ENCODE measurements at places on chromosomes 16 and 17.
A peak's percentile ranks its signal among the peaks of the same experiment; 100 is the strongest.

DNA sequence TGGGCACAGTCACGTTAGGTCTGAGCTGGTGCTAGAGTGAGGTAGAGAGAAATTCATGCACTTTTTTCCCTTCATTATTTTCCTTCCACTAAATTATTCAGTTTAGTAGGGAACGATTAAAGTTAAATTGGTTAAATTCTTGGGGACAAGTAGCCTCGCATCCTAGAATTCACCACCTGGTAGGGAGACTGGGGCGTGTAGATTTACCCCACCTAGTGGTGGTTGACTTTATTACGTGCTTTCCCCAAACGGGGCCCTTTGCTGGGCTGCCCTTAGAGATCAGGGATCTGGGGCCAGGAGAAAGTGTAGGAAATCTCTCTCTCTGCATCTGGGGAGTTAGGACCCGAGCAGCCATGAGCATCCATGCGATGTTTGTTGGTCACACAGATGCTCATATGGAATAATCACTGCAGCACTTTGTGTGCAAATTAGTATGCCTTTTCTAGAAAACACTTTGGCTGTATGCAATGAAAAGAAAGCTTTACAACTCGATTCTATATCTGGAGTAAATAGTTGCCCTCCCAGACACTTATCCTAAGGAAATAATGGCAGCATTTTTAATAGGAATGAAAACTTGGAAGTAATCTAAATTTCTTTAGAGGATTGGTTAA lies 107.0 kb downstream of the PLCG2 start:
- peak; percentile 11 for DNase-seq

DNA sequence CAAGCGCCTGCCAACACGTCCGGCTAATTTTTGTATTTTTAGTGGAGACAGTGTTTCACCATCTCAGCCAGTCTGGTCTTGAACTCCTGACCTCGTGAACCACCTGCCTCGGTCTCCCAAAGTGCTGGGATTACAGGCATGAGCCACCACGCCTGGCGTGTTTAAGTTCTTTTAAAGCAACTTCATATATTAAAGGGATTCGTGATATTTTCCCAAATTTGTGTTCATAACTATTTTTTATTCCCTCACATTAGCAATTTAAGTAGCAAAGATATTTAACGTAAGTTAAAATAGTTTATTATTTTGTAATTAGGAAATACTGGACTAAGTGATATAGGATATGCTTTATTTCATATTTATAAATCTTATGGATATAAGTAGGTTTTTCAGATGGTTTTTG lies 4.2 kb downstream of the SPG7 start:
- no peak for DNase-seq

DNA sequence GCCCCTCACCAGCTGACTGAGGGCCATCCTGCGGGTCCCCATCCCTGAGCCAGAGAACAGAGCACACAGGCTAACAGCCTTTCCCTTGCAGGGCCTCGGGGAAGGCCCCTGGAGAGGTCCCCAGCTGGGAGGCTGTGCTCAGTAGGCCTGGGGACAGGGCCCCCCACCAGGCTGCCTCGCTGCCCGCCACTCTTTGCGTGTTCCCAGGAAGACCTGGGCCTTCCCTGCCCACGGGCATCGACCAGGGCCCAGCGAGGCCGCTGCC lies 785 bp downstream of the HID1 start:
- no peak for DNase-seq

DNA sequence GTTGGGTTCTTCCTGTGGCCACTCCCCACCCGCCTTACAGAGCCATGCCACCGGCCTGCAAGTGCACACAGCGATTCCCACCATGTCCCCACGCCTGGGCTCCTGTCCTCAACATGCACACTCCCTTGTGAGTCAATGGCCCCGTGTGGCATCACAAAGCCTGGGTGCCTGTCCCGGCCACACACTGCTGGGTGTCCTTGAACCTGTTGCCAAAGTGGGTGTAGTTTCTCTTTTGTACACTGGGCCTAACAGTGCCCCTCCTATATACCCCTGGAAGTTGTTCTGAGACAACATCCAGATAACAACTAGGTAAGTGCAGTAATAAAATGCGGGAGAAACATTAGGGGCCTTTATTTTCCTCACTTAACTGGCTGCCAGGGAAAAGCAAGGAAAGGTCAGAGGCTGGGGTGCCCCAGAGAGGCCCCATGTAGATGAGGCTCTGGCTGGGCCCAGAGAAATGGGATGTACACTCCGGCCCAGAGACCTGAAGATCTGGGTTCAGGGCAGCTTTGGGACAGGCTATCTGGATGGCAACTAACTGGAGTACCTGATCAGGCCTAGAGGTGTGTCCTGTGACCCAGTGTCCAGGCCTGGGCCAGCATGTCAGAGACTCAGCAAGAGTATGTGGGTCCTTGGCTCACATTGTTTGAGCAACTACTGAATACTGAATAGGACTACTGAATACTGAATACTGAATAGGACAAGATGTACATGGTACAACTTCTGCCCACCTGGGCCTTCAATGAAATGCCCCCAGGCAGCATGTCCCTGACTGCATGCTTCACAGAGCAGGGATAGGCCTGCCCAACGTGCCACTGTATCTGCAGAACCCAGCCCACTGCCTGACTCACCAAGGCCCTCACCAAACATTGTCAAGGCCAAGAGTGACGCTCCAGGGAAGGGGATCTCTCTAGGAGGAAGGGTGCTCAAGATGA lies 8.3 kb downstream of the ABCC3 start:
- DNase-seq: no peak

DNA sequence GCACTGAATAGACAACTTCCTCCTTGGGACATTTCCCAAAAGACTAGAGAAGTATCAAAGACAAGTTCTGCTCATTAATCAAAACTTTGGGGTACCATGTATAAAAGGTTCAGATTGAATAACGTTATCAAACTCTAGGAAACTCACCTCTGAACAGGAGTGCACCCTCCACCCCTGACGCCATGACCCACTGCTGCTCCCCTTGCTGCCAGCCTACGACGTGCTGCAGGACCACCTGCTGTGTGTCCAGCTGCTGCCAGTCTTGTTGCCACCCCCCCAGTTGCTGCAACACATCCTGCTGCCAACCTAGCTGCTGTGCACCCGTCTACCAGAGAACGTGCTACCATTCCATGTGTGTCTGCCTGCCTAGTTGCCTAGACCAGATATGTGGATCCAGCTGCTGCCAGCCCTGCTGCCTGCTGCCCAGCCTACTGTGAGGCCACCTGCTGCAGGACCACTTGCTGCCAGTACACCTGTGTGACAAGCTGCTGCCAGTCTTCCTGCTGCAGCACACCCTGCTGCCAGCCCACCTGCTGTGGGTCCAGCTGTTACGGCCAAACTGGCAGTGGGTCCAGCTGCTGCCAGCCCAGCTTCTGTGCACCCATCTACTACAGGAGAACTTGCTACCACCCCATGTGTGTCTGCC lies 13.8 kb upstream of the KRTAP9-2 start:
- peak; percentile 70 for DNase-seq

- no peak for DNase-seq
Observed at GRCh38 chr17:1227917-1228780, 42.1 kb upstream of the BHLHA9 start.

Measured in NCI-H748 treated with DMSO at 0.1 percent for 48 hours (cell line).